ENCODE measurements at places on chromosomes 5 and 9. TPM values are rescaled to one million over a fixed set of nuclear protein-coding genes. Genes with fewer than 3 reads are reported as not detected.

PGM5 gene
- 38.2 TPM for polyA plus RNA-seq

DNA sequence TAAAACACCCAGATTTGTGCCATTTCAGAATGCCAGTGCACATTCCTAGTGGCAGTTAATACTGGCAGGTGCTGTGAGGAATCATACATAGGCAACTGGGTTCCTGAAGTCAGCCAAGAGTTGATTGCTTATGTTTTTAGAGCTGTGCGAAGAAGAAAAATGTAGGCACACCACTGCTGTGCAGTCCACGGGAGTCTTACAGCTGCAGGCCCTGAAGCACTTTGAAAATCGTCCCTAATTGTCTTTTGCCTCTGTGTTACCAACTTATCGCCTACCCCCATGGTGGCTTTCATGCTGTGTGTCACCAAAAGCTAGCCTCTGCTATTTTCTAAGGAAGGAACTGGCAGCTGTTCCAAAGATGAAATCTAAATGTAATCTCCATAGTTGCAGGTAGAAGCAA is 263.9 kb downstream of the ARRDC3 start:
- DNase-seq, result no peak

- no peak for DNase-seq
Observed at GRCh38 chr5:17398866-17399835, 98.9 kb upstream of the TAF11L2 start.

GRCh38 chr5:108749128-108749861 is 1.6 kb downstream of the FER start:
- peak; percentile 50 for DNase-seq

GHR gene
- 27.3 TPM for polyA plus RNA-seq

EFCAB9 gene
- not detected for polyA plus RNA-seq

GRCh38 chr5:93821891-93822415 is 80.6 kb upstream of the POU5F2 start:
- no peak for DNase-seq

GRCh38 chr9:137114613-137115393 is at the start of gene DPP7:
TSS of gene DPP7 (minus strand) at chr9:137114733. CDS start at chr9:137114713, 20 bp downstream.
- DNase-seq, result no peak

CDX1 gene
- polyA plus RNA-seq, result 0.45 TPM

FOXD1 gene
- polyA plus RNA-seq, result 11.1 TPM

SMAD5 gene
- 82.2 TPM for polyA plus RNA-seq

- DNase-seq, result no peak
Observed at GRCh38 chr5:172611913-172612312, 29.1 kb upstream of the NEURL1B start.

- DNase-seq, result no peak
Observed at GRCh38 chr5:122844910-122845228, 544 bp upstream of the SNX24 start.

- DNase-seq, result no peak
Observed at GRCh38 chr9:134751622-134752021, 110.0 kb downstream of the COL5A1 start.

GAPT gene
- 0.55 TPM for polyA plus RNA-seq

- no peak for DNase-seq
Observed at GRCh38 chr9:4272126-4272525, 27.7 kb downstream of the GLIS3 start.

DNA sequence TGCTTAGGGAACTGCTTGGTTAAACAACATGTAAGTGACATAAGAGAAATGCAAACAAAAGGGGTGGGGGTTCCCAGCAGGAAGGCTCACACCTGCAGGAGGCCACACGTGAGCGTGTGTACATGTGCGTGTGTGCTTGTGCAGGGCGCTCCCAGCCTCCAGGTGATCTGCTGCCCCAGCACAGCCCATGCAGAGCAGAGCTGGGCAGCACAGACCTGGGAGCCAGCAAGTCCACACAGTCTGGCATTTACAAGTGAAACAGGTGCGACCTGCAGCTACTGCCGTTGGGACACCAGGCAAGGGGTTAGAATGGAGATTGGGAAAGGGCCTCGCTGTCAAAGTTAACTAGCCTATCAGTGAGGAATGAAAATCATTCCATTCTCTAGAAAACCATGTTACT is 41.8 kb downstream of the GRAMD2B start:
- DNase-seq, result no peak

GRCh38 chr5:31495336-31495735 is 36.6 kb downstream of the DROSHA start:
- no peak for DNase-seq

DNA sequence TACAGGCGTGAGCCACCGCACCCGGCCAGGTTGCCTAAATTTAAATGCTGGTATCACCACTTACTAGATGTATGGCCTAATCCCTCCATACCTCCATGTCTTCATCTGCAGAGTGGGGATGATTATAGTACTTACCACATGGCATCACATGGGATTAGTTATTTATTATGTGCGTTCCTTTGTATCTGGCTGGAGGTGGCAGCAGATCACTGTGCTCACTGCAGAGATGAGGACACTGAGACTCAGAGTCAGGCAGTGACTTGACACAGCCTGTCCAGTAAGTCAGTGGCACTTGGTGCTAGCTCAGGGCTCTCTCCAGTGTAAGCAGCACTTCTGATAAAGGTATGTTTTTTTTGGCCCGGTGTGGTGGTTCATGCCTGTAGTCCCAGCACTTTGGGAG is 38.4 kb upstream of the HAND1 start:
- DNase-seq, result no peak

DNA sequence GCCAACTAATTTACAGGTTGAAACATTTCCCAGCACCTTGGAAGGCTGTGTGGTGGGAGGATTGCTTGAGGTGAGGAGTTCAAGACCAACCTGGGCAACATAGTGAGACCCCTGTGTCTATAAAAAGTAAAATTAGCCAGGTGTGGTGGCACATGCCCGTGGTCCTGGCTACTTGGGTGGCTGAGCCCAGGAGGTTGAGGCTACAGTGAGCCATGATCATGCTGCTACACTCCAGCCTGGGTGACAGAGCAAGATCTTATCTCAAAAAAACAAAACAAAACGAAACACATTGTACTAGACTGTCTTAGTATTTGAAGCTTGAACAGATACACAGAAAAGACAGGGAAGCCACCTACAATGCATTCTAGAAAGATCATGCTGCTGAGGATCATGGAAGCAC is 2.8 kb upstream of the HSDL2 start:
- no peak for DNase-seq

- no peak for DNase-seq
Observed at GRCh38 chr9:4298255-4299004, 1.4 kb downstream of the GLIS3 start.

DNA sequence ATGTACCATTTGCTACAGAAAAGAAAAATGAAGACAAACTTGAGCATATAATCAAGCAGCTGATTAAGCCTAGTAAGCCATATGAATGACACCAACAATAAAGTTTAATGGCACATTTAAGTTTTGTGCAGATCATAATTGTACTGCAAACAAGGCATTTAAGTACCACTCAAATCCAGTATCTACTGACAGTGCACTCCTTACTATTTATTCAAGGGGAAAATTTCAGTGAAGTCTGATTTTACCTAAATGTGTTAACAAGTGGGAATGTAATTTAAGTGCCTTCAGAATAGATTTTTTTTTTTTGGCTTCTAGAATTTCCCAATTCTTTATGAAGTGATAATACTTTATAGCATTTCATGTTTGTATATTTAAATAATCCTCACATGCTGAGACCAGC is 341.0 kb upstream of the POU5F2 start:
- DNase-seq, result no peak

STC2 gene
- polyA plus RNA-seq, result 1.8 TPM

DNA sequence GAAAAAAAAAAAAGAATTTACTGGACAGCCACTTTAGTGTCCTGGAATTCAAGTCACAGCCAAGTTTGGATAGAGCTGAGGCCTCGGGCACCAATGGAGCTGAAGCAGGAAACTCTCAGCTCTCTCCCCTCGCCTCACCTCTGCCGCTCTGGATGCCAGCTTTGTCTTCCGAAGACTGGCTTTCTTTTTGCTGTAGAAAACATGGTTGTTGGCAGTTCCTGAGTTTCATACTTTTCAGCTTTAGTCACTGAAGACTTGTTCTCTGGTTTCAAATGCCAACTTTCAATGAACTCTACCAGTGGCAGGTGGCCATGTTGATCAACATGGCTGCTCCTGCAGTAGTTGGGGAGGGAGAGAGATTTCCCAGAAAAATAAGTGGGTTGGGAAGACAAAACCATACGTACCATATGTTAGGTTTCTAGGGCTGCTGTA is 142.2 kb downstream of the SNX18 start:
- DNase-seq, result no peak

CER1 gene
- polyA plus RNA-seq, result 3.3 TPM

- DNase-seq, result no peak
Observed at GRCh38 chr5:138883211-138883610, 8.1 kb upstream of the LRRTM2 start.

DNA sequence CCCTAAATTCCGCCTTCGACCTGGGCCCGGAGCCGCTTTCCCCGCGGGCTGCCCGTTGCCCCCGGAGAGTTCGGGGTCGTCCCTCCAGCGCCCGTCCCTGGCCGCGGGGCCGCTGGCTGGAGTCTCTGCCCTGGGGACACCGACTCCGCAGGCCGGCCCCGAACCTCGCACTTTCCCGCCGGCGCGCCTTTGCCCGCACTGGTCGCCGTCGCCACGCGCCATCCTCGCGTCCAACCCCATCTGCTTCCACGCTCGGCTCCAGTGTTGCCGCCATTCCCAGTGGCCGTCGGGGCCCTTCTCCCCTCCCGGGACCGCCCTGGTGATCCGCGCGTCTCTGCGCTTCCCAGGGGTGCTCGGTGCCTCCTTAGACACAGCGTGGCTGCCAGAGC is 11.0 kb downstream of the LHX3 start:
- DNase-seq, result no peak

SPATA31C1 gene
- 0.58 TPM for polyA plus RNA-seq

DNA sequence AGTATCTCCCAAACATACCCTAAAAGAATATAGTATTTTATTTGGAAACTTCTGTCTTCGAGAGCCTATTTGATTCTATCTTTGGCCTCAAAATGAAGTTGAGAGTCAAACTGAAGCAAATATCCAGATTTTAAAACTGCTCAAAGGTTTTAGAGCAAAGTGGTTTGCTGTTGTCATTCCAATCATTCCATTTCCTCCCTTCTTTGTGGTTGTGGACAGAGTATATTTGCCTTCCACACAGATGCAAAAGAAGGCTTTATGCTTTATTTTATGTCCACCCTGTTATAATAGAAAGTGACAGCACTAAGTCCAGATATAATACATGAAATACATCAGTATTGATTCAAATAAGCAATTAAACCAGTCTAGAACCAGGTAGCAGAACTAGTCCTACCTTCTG is 12.4 kb downstream of the GZMK start:
- no peak for DNase-seq

DNLZ gene
- polyA plus RNA-seq, result 4.3 TPM

DNA sequence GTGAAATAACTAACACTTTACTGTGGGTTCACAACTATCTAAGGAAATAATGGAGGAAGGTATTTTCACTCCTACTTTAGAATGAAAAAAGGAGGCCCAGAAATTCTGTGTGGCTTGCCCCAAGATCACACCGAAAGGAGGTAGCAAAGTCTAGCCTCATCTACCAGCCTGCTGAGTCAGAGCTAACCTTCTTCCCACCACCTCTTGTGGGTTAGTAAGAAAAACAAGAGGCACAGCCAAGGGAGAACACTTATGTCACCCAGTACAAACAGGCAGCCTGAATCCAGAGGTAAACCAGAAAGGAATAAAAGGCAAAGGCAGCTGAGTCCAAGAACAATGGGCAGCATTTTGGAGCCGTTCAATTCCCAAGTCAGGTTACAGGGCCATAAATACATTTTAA is 91.9 kb upstream of the RASEF start:
- no peak for DNase-seq

FBP2 gene
- 0.10 TPM for polyA plus RNA-seq

MEIKIN gene
- polyA plus RNA-seq, result not detected

DNA sequence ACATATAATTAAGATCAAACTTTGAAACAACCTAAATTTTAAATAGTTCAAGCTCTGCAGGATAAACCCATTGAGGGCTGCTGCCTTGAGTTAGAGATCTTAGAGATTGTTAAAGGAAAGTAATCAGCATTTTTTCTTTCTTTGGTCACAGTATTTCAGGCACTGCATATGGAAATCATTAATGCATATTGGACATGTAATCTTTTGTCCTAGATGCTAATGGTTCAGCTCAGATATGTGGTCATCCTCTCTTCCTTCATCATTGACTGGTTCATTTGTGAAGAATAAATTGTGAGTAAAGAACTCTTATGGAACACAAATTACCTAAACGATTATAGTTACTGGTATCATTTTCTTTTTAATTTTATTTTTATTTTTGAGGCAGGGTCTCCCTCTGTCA is 82.0 kb upstream of the PRLR start:
- DNase-seq, result no peak

GRCh38 chr9:101054657-101055056 is 26.1 kb downstream of the PLPPR1 start:
- DNase-seq, result no peak

SPATA24 gene
- polyA plus RNA-seq, result 12.7 TPM

DNA sequence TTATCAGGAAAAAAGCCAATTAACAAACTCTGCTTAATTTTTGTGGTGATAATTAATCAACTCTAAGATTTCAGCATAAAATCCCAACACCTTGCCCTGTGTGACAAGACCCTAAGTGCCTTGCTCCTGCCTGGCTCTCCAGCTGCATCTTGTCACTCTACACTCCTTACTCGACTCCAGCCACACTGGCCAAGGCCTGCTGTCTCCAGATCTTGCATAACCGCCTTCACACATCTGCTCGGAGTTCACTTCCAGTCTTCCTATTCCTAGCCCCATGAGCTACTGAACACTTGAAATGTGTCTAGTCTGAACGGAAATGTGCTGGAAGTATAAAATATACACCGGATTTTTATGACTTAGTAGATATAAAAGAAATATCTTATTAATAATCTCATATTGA is 259.6 kb downstream of the EPB41L4A start:
- DNase-seq, result no peak

FAM240B gene
- not detected for polyA plus RNA-seq

DNA sequence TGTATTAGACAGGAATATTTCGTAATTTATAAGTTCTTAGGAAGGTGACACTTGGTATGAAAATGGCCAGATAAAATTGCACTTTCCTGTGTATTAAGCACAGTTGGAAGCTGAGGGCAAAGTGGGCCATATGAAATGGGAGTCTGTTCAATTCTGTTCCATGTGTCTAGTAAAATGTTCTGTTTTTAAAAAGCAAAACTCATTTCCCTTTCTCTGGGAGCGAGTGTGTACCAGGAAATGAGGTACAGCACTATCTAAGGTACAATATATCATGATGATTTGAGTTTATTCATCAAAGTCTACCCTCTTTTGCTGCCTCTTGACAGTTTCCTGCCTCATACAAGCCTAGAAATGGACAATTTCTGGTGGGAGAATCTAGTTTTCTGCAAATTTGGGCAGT is 51.2 kb upstream of the KCNN2 start:
- DNase-seq, result no peak
